ENCODE measurements at places on chromosomes 3 and 15. TPM values are rescaled to one million over a fixed set of nuclear protein-coding genes. Genes with fewer than 3 reads are reported as not detected.

DNA sequence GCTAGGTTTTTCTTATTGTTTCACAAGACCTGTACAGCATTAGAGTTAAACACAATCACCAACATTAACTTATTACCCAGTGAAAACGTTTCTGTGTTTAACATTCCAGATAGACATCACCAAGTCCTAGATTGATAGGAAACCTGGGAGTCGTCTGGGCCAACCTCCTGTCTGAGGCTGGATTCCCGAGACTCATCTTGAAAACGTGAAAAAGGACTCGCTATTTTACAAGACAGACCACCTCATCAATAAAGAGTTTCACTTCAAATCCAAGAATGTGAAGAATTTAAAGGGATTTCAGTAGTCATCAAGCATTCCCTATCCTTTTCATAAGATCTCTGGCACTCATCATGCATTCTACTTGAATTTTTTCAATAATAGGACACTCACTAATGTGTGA is 626.6 kb downstream of the MCTP2 start:
- DNase-seq = no peak
- no peak overlapping the region for H3K4me3 ChIP-seq
- no peaks in the 10 kb centered on the region for H3K4me1 ChIP-seq
- no peaks in the 10 kb centered on the region for H3K36me3 ChIP-seq

The CHRFAM7A gene
- total RNA-seq = not detected

The CCR8 gene
- 5.7 TPM for total RNA-seq

DNA sequence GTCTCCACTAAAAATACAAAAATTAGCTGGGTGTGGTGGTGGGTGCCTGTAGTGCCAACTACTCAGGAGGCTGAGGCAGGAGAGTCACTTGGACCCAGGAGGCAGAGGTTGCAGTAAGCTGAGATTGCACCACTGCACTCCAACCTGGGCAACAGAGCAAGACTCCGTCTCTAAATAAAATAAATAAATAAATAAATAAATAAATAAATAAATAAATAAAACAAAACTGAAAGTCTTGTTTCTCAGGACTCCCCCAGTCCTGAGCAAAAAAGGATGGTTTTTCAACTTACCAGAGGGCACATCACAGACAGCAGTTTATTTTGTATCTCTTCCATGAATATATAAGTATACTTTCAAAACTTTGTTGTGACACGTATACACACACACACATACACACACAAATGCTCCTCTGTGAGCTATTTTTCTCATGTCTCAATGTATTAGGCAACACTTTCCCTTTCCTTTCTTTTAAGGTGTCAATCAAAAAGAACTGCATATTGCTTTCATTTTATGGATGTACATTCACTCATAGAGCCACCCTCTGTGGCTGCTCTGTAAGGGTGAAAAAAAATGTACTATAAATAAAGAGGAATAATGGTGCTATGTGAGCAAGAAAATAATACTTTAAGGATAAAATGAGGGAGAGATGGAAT is 54.8 kb upstream of the MITF start:
- no peak overlapping the region for H3K4me3 ChIP-seq
- H3K27me3 ChIP-seq = no peaks in the 10 kb centered on the region
- no peak overlapping the region for H3K27ac ChIP-seq

The VEPH1 gene
- total RNA-seq = not detected

The WDR76 gene
- total RNA-seq = 80.4 TPM

GRCh38 chr3:44409640-44410410 is 67.6 kb downstream of the ZNF445 start:
- H3K27me3 ChIP-seq = no peaks in the 10 kb centered on the region
- no peaks in the 10 kb centered on the region for H3K36me3 ChIP-seq
- DNase-seq = no peak
- H3K4me1 ChIP-seq = no peaks in the 10 kb centered on the region
- H3K27ac ChIP-seq = no peak overlapping the region

DNA sequence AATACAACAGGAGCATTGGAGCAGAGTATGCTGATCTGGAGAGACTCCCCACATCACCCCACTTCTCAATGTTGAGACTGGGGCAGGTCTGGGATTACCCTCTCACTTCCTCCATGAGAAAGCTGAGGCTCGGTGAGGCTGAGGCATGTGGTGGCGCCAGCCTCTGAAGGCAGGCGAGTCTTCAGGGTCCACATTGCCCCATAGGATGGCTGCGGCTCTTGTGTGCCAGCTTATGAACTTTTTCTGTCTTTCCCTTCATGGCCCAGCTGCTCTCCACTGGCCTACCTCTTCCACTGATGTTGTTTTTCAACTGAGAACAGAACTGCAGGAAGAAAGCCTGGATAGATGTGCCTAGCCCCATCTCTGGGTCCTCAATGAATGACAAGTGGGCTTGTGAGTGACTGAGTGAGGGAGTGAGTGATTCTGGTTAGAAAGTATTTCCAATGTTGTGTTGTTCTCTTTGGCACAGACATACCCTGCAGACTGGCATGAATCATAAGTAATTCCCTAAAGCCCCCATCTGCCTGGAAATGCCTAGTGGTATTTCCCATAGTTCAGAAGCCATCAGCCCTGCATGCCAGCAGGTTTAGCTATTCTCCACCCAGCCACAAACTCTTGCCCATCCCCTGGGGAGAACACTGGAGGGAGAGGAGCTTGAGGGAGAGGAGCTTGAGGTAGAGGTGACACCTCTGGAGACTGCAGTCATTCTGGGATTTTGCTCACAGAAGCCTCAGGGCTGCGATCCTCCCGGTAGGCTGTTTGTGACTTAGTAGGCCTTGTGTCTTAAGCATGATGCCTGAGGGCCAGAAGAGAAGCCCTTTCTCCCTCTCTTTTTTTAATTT is 56.9 kb downstream of the AMOTL2 start:
- peaks cover 27% of the 10 kb centered on the region for H3K27me3 ChIP-seq
- H3K4me1 ChIP-seq = no peaks in the 10 kb centered on the region
- no peak for DNase-seq
- no peak overlapping the region for H3K4me3 ChIP-seq

DNA sequence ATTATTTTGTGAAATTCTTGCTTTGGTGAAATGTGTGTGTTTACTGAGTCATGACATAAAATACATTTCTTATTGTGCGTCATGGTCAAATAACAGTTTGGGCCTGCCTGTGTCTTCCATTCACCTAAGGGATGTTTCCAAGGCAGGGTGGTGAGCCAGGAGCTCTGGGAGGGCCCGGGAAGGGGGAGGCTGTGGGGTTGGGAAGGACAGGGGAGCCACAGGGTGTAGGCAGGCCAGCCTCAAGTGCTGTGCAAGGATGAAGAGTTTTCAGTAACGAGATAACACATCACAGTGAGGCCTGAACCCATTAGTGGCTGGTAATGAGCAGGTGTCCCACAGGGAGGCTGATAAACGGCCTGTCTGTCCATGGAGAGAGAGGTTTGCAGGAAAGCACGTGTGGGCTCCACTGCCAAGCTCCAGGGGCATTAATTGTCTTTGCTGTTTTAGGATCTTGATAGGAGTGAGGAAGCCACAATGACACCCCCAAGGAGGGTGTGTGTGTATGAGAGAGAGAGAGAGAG is 35.6 kb upstream of the SEC13 start:
- peaks cover 6% of the 10 kb centered on the region for H3K27me3 ChIP-seq
- no peak overlapping the region for H3K4me3 ChIP-seq
- H3K36me3 ChIP-seq = no peaks in the 10 kb centered on the region
- peaks cover 5% of the 10 kb centered on the region for H3K4me1 ChIP-seq

DNA sequence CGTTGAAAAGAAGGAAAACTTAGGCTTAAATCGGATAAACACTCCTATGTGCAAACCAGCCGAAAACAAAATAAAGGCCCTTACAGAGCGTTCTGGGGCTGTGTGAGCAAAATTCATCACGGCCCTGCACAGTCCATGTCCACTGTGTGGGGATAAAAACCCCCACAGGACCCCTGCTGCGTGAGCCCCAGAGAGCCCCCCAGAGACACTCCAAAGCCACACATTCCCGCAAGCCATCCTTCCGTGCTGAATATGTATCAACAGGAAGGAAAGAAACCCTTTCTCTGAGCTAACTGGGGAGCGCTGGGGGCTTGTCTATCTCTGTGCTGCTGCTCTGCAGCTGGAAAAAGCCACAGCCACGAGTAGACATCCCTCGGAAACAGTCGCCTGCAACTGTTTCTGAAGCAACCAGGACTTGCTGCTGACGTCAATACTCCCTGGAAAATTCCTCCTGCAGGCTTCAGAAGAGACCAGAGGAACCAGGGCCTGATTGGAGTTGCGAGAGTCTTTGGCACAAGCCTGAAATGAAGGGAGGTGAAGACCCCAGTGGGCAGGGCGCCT is 72.7 kb downstream of the NUP210 start:
- no peaks in the 10 kb centered on the region for H3K27me3 ChIP-seq
- peaks cover 46% of the 10 kb centered on the region for H3K4me1 ChIP-seq
- H3K4me3 ChIP-seq = peak overlapping the region; percentile 32
- no peak for DNase-seq

DNA sequence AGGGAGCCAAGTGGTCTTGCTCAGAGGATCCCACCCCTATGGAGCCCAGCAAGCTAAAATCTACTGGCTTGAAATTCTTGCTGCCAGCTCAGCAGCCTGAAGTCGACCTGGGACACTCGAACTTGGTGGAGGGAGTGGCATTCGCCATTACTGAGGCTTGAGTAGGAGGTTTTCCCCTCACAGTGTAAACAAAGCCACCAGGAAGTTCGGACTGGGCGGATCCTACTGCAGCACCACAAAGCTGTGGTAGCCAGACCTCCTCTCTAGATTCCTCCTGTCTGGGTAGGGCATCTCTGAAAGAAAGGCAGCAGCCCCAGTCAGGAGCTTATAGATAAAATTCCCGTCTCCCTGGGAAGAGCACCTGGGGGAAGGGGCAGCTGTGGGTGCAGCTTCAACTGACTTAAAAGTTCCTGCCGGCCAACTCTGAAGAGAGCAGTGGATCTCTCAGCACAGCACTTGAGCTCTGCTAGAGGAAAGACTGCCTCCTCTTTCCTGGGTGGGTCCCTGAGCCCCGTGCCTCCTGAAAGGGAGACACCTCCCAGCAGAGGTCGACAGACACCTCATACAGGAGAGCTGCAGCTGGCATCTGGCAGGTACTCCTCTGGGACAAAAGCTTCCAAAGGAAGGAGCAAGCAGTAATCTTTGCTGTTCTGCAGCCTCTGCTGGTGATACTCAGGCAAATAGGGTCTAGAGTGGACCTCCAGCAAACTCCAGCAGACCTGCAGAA is 576.3 kb upstream of the NECTIN3 start:
- H3K27ac ChIP-seq = no peak overlapping the region
- H3K27me3 ChIP-seq = no peaks in the 10 kb centered on the region
- H3K4me1 ChIP-seq = no peaks in the 10 kb centered on the region
- DNase-seq = no peak
- H3K4me3 ChIP-seq = no peak overlapping the region
- H3K36me3 ChIP-seq = no peaks in the 10 kb centered on the region

All from activated CD4-positive, alpha-beta T cell treated with anti-CD3 and anti-CD28 coated beads, Interleukin-2, amount 10 ng/mL, durations not matched to agents 24 days and 14 days (primary cell).